ENCODE measurements at places on chromosomes 7 and 10.

DNA sequence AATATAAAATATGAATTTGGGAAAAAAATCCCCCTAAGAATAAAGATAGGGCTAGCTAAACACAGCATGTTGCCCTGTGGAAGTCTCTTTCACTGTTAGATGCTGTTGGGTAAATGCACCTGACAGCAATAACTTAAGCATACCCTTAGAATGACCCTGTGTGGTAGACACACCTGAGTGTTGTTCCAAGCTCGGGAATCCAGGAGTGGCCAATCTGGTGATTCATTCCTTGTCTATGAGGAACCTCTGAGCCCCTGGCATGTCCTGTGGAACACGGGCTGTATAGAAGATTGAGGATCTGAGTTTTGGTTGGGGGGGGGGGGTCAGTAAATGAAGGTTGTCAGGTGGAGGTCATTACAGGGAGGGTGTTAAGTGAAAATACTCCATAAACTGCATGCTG lies 730.0 kb upstream of the IGFBP3 start:
- DNase-seq, result no peak

DNA sequence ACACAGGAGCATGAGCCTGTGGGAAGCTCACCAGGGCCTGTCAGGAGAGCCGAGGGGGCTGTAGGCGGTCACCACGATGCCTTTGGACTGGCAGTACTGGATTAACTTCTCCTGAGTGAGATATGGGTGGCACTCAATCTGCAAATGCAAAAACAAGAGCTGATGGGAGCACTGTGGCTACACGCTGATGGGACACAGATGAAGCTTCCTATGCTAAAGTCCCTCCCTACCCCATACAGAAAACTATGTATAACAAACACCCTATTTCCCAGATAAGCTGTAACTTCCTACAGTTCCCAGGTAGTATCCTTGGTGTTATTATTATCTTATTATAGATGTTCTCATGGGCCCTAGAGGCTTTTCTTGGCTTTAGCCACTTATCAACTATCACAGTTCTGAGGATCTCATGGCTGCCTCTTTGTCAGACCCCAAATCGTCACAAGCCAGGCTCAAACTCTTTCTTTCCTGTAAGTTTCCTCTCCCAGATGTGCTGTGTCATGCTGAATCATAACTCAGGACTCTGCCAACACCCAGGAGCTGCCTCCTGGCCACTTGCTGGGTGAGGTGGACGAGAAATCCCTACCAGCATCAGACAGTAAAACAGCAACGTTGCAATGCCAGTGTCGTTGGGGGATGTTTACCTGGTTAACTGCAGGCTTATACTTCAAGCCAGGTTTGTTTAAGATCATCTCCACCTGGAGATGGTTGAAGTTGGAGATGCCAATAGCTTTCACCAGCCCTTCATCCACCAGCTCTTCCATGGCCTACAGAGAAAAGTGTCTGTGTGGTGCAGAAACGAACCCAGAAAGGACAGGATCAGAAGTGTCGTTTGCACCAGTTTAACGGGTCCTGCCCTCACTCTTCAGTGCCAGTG lies 10.3 kb downstream of the AKR1B1 start:
- no peak for DNase-seq

DNA sequence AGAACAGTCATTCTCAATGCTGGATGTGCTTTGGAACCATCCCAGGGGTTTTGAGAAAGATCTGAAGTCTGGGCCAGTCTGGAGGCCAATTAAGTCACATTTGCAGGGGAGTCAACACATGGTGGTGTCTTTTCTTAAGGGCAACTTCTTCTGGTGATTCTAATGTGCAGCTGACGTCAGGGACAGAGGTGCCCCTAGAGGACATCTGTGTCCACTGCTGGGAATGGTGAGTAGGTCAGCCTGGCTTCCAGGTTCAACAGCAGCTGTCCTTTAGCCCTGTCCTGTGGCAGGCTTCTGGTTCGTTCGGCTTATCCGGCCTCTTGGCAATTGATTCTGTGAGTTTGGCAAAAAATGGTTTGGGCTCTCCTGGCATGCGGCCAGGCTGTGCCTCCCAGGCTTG lies 269.7 kb upstream of the HABP2 start:
- DNase-seq, result no peak

DNA sequence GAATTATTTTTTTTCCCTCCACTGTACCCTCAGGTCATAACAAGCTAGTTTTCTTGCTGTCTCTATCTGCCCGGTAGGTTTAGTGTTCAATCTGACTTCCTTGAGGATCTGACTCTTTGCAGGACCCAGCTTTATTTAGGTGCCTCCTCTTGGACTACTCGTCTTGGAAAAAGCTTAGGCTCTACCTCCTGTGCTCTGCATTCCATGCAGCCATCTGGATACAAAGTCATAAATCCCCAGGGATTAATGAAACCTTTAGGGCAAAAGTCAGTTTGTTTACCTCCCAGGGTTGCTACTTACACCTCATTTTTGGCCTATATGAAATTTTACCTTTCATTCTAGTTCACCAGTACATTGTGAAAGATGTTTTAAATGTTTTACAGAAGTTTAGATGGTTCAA lies 8.0 kb downstream of the STAG3 start:
- DNase-seq, result no peak

DNA sequence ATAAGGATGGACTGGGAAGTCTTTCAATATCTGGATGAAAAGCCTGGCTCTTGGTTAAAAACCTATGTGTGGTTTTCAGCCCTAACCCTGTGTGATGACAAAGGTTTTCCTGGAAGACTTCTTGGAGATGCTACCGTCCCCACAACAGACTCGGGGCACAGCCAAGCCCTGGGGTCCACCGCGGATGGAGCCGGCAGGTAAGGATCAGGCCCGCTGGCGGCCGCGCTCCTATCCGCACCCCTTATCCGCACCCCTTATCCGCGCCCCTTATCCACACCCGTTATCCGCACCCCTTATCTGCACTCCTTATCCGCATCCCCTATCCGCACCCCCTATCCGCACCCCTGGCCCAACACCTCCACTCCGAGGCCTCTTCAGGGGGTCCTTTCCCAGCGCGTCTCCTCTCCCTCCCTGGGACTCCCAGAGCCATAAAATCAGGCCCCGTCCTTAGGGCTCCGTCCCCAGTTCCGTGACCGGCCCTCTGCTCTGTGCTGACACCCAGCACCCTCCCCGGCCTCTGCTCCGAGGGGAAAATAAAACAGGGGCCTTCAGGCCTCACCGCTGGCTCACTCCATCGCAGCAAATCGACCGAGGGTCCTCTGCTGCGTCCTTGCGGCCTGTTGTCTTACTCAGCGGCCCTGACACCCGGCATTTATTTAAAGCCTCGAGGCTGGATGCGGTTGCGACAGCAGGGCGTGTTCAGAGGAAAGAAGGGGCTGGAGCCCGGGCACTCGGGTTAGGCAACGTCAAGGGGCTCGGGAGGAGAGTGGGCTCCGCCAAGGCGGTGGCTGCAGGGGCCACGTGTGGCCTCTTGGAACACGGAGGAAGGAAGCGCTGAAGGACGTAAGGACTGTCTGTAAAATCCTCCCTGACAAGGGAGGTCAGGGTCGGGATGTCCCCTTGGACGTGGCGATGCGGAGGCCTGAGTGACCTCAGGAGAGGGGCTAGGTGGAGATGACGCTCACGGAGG lies 215.1 kb upstream of the ADARB2 start:
- no peak for DNase-seq

DNA sequence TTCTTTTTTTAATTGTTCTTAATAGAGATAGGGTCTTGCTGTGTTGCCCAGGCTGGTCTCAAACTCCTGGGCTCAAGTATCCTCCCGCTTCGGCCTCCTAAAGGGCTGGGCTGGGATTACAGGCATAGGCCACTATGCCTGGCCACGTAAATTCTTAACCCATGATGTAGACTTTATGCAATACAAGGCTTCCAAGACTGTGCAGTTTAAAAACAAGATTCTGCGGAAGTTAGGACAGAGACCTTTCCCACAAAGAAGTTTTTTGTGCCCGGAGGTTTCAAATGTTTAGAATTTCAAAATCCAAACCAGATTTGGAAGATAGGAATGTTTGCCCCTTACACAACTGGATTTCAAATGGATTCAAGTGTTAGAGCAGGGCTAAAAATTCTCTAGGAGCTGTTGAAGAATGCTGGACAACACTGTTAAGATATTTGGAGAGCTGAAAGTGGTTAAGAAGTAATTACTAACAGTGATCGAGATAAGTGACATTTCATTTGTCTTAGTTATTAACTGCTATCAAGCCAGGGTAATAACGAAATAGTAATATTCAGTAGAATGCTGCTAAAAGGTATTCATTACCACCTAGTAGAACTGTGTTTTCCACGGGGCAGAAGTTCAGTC lies 7.4 kb downstream of the APBB1IP start:
- DNase-seq, result no peak

DNA sequence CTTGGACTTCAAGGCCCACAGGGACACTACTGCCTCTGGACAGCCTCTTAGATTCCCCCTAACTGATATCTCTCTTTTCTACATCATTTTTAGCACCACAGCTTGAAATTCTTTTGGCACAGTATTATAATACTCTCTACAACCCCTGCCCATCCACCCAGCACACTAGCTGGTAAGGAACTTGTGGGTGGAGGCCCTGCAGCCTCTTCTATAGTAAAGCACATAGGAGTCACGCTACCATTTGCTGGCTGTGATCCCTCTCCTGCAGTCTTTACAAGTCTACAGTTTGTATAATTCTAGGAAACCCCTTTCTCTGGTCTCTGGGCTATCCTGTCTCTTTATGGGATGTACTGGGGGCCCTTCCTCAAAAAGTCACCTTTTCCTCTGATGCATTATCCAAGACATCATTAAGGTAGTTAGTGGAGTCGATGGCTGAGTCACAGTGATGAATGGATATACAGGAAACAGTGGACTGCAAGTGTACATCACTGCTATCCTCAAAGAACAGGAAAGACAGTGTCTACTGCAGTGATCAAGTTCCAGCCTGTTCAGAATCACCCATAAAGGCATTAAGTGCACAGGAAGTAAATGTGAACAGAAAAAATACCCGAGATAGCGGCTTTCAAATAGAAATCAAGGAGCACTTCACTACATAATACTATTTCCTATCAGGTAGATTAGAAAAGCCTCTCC lies 54.4 kb downstream of the STK17A start:
- DNase-seq, result peak; percentile 40

- DNase-seq, result no peak
These were observed 15.1 kb downstream of the FBXL13 start for GRCh38 chr7:103059471-103059870.

DNA sequence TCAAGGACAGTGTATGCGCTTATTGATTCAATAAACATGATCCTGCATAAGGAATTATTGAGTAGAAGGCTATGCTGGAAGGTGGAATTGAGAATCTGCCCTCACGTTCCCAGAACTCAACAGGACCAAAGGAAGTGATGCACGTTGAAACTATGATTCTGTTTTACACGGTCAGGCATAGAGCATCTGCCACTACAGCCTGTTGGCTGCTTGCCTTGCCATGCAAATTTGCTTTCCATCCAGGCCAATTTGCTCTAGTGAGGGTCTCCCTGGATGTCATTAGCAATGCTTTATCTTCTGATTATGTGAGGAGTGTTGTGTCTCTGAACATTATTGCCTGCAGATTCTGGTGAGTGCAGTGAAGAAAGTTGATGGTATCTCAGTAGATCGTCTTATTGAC lies 132.9 kb downstream of the ADRA2A start:
- no peak for DNase-seq

DNA sequence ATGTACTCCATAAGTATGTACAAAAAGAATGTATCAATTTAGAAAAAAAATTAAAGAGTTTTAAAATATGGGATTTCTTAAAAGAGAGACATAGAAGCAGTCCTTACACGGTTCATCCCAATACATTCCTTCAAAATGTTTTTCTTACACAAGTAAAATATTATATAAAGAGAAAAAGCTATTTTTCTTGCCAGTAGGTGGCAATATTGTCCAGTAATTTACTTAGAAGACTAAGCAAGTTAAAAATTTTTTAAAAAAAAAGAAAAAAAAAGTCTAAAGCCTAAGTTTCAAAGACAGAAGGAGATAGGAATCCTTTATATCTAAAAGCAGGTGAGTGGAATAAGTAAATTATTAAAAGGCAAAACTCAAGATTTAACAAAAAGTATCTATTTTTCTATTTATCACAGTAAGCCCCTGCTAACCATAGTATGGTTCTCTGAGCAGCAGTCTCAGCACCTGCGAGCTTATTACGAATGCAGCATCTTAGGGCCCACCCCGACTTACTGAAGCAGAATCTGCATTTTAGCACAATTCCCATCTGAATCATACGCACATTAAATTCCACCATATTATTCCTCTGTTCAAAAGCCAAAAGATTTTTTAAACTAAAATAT lies 240.6 kb downstream of the DGKI start:
- no peak for DNase-seq

- DNase-seq, result peak; percentile 35
These were observed 337.6 kb downstream of the CCSER2 start for GRCh38 chr10:84665883-84666463.

- peak; percentile 49 for DNase-seq
These were observed 28.3 kb downstream of the CCM2 start for GRCh38 chr7:45028138-45028919.

DNA sequence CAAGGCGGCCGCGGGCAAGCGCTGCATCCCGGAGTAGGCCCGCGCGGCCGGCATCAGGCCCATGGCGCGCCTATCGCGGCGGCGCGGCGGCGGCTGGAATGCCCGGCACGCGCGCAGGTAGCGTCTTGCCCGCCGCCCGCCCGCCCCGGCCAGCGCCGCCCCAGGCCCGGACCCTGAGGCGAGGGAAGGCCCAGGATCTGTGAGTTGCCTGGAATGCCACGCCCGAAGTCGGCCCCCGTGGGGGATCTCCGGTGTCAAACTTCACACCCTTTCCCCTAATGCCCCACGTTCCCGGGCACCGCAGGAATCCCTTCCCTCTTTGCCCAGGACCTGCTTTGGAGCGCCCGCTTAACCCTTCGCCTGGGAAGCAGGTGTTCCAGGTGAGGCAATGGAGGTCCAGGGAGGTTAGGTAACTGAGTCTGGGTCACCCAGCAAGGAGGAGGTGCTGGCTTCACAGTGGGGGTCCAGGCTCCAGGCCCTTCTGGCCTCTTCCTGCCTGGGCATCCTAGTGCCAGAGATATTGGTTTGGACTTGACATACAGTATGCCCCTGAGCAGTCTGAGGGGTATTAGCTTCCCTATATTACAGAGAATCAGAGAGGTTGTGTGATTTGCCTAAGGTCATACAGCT lies 138.1 kb downstream of the ARHGAP22 start:
- no peak for DNase-seq

- no peak for DNase-seq
These were observed 56.2 kb downstream of the ARHGAP22 start for GRCh38 chr10:48548531-48549135.

GRCh38 chr10:12701696-12702095 lies 299.8 kb downstream of the CCDC3 start:
- DNase-seq, result no peak

GRCh38 chr10:28939281-28940157 lies 262.2 kb downstream of the BAMBI start:
- no peak for DNase-seq

GRCh38 chr10:109889867-109890266 lies 33.4 kb downstream of the XPNPEP1 start:
- DNase-seq, result no peak

DNA sequence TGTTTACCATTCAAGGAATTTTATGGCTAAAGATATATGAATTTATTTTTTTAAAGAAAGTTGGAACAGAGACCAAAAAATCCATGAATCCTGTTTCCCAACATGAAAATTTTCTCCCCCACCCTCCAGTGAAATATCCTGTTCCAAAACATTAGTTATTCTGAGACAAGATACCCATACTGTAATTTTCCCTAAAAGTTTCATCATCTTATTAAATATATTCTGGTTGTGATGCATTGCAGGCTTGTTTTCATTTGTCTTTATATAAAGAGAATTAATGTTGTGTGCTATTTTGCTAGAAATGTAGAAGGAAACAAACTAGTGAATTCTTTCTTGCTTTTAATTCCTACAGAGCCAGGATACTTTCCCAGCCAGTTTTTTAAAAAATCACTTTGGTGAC lies 106.6 kb downstream of the EXOC4 start:
- no peak for DNase-seq
